ENCODE measurements at places on chromosomes 2 and 18.

GRCh38 chr18:6950641-6951040 lies 167.0 kb downstream of the LAMA1 start:
- no peak for DNase-seq

GRCh38 chr18:54165450-54165849 lies 59.0 kb downstream of the MBD2 start:
- DNase-seq: no peak

DNA sequence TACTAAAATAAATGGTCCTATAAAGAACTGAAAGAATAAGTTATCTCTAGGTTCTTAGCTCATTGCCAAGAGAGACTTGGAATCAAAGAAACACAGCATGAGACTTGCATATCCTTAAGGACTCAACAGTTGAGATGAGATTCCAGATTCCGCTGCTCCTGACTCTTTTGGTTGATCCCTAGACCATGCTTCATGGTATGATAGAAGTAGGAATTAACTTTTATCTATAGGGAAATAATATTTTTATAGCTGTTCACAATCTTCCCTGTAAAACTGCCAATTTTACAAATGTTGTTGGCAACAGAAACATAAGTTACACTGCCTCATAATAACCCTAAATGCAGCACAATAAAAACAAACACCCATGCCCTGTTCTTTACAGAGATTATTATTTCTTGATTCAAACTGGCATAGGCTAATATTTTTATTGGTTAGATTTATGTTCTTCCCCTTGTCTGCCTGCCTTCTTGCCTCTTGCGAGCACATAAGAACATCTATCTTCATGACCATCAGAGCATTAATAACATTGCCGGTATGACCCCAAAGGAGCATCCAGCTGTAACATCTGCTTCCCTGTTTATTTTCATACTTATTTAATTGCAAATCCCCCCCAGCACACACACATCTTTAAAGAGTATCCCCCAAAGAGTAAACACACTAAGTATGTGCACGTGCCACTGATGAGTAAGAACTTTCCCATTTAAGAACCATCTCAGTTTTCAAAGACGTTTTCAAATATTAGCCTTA lies 735.7 kb upstream of the SLC8A1 start:
- no peak for DNase-seq

GRCh38 chr2:229425598-229425997 lies 154.5 kb upstream of the PID1 start:
- DNase-seq: no peak

DNA sequence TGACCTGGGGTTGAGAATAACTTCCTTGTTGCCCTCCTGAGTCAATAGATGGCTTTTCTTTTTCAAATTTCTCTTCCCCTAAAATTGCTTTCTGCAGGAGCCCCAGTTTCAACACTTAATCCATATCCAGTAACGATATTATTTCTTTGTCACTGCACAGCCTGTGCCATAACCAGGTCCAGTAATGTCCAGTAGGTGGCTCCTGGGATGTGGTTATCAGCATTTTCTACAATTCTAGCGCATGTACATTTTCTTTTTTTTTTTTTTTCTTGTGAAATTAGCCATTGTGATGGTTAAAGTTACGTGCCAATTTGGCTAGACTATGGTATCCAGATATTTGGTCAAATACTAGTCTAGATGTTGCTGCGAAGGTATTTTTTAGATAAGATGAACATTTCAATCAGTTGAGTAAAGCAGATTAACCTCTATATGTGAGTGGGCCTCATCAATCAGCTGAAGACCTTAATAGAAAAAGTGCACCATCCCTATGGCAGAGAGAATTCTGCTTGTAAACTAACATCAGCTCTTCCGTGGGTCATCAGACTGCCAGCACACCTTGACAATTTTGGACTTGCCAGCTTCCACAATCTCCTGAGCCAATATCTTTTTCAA lies 72.9 kb upstream of the SCG2 start:
- no peak for DNase-seq

DNA sequence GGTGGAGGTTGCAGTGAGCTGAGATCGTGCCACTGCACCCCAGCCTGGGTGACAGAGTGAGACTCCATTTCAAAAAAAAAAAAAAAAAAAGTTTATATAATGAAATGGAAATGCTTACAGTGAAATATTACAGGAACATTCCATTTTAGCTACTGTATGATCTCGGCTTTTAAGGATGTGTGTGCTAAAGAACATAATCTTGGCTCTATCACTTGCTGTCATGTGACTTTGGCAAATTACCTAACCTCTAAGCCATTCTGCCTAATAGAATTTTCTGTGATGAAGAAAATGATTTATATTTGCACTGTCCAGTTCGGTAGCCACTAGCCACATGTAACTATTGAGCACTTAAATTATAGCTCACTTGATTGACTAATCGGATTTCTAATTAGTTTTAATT lies 36.3 kb downstream of the SMAD4 start:
- DNase-seq: no peak

DNA sequence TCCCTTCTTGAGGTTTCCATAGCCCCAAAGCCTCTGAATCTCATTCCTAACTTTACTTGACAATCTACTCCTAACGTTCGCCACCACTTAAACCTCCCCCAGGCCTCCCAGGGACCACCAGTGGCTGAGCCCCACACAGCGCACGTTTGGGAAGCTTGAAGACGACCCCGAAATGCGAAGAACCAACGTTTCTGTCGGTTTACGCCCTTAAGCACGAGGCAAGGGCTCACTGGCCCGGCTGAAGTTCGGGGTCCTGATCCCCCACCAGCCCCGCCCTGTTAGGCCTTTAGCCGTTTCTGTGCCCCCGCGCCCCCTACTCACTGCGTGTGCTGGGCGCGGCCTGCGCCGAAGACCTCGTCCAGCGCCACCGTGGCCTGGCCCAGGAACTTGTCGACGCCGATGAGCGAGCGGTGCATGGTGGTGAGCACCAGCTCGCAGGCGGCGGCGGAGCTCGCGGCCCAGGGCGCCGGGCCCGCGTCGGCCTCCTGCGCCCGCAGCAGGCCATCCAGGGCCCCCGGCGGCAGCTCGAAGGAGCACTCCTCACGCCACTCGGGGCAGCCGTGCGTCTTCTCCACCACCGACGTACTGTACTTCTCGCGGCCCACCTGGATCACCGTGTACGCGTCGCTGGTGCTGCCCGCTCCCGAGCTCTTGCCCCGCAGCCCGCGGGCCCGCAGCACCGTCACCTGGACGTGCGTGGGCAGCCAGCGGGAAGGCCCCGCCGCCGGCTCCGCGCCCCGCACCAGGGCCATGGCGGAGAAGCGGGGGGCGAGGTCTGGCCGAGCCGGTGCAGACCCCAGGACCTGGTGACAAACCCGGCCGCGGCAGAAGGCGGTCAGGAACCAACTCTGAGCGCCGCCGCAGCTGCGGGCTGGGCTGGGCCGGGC lies 479 bp downstream of the RAB11FIP5 start:
- peak; percentile 6 for DNase-seq

DNA sequence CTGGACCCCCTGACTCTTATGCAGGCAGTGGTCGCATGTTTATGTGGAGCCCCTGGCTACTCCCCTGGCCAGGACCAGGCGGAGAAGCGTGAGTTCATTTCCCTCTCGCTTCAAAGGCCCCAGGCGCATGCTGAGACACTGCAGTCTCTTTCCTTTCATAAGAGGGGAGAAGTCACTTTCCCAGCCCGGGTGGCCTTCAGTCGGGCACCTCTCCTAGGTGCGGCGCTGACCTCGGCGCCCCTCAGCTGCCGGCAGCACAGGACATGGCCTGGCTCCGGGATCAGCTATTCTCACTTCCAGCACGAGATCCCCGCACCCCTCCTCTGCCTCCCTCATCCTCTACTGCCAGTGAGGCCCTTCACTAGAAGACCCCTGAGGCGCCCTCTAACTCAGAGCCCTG lies 184.7 kb upstream of the PXDN start:
- no peak for DNase-seq

GRCh38 chr18:75257605-75258004 lies 47.0 kb downstream of the TSHZ1 start:
- no peak for DNase-seq

DNA sequence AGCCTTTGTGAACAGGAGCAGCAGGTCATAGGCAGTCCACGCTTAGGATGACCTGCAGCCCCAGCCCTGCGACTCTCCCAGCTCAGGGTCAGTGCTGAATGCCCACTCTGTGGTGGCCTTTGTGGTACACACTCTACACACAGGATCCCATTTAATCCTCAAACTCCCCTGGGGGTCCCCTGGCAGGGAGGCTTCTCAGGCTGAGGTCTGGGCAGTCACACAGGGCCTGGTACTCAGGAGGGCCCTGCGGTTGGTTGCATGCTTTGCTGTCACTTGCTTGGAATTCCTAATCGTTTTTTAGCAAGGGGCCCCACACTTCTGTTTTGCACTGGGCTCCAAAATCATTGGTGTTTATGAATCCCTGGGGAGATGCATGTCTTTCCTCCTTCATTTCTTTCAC lies 113.0 kb downstream of the EML6 start:
- DNase-seq: no peak

- no peak for DNase-seq
Measured at GRCh38 chr2:220940646-220941045, 631.5 kb downstream of the EPHA4 start.

- DNase-seq: no peak
Measured at GRCh38 chr18:37654034-37654433, 88.4 kb upstream of the CELF4 start.

- no peak for DNase-seq
Measured at GRCh38 chr18:79493211-79493800, 97.6 kb downstream of the NFATC1 start.

GRCh38 chr2:8090748-8091700 lies 590.8 kb upstream of the ID2 start:
- no peak for DNase-seq

- DNase-seq: no peak
Measured at GRCh38 chr2:20933714-20934113, 110.2 kb downstream of the APOB start.

DNA sequence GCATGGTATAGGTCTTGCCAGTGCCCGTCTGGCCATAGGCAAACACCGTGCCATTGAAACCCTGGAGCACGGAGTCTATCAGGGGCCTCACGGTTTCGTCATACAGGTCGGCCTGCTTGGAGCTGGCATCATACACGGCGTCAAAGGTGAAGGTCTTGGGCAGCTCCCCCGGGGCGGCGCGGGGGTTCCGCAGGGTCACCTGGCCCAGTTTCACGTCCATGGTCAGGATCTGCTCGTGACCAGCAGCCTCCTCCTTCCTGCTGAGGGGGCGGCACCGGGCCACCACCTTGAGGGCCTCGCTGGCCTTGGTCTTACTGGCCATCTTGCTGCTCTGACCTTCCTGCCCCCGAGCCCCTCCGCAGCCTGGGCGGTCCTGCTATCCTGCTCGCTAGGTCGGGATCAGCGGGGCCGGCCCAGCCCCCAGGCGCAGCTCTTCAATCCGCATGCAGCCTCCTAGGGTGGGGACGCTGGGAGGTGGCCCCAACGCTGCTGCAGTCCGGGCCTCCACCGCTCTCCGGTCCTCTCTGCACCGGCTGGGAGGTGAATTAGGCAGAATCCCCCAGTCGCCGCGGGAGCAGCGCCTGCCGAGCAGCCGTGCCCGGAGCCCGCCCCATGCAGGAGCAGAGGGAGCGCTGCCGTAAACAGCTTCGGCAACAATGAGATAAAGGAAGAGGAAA lies 563 bp downstream of the KIF3C start:
- DNase-seq: no peak

DNA sequence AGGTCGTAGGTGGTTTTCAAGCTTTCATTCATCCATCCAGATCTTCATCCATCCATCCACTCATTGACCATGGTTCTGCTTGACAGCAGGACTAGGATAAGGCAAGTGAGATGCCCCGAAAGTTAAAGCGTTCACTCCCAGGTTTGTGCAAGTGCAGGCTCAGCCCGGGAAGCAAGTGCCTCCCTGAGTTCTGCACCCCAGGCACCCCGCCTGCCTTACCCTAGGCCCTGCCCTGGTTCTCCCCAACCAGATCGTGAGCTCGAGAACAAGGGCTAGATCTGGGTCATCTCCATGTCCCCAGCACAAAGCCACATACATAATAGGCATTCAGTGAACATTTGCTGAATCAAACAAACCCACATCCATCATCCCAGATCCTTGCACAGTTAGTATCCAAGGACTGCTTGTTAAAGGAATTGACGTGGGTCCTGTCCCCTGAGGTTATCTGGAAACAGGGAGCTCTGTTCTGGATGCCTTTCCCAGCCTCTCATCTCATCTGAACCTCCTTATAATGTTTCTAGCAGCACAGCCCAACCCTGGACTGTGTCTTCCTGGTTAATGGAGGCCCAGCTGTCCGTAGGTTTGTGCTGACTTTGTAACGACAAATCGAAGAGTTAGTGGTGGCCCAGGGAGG lies 116.1 kb upstream of the GPC1 start:
- no peak for DNase-seq

- no peak for DNase-seq
Measured at GRCh38 chr2:182814380-182814779, 52.1 kb downstream of the FRZB start.

GRCh38 chr2:203584784-203585183 lies 49.7 kb upstream of the RAPH1 start:
- no peak for DNase-seq

DNA sequence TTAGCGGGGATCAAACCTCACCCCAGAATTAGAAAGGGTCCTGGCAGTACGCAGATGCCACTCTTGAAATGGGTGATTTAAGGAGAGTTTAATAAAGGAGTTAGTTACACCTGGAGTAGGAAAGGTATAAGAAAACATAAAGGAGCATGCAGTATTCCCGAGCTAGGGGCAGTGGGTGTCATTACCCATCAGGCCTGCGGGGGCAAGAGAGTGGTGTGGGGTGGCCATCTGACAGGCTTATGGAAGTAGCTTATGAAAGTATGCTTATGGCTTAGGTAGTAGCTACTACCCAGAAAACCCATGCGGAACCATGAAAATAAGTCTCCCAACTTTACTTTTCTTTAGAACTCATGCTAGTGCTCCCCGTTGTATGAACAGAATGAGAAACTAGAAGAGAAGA lies 568.9 kb upstream of the ACVR2A start:
- no peak for DNase-seq

DNA sequence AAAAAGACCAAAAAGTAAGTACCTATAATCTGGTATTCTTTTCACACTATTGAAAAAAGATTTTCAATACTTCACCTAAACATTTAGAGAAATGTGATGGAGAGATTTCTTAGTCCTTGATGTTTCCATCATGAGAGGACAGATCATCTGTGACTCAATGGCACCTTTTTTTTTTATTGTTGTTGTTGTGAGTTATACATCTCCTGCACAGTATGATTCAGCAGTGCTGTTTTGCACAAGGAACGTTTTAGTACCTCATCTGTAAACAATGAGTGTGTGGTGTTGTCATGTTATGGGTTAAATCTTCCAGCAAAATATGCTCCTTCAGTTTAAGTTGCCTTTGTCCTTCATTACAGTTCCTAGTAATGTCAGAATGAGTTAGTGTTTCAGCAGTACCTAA lies 2.2 kb downstream of the KIAA1328 start:
- no peak for DNase-seq
